Ascending aorta (tissue), 2 donors: ENCODE measurements at places on chromosomes 7 and 10.

GRCh38 chr10:110487411-110488331, 10.0 kb upstream of the DUSP5 start:
- no peak overlapping the region for H3K27ac ChIP-seq
- H3K4me3 ChIP-seq = no peak overlapping the region
- H3K4me1 ChIP-seq = no peaks in the 10 kb centered on the region
- no peaks in the 10 kb centered on the region for H3K36me3 ChIP-seq
- DNase-seq = no peak

DNA sequence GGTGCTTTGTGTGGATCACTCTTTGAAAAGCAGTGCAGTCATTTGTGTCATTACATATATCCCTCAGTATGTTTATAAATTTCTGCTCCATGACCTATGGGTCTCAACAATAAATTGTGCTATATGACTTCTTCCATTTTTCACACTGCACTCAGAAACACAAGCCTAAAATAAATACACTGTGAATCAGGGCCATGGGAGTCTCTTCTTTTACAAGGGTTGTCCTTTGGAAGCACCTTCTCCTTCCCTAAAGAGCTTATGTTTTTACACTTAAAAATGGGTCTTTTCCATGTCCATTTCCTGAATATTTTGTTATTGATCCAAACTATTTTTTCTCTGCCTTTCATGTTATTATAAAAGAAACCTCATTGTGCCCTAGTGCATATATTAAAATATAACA, 108.3 kb upstream of the MEOX2 start:
- no peak for DNase-seq
- H3K4me1 ChIP-seq = no peaks in the 10 kb centered on the region
- H3K36me3 ChIP-seq = no peaks in the 10 kb centered on the region
- H3K4me3 ChIP-seq = no peak overlapping the region

- no peaks in the 10 kb centered on the region for H3K27me3 ChIP-seq
- H3K4me3 ChIP-seq = peak overlapping the region; percentile 2
- H3K27ac ChIP-seq = peak overlapping the region; percentile 60
- DNase-seq = no peak
- H3K4me1 ChIP-seq = peaks cover 4% of the 10 kb centered on the region
Measured at GRCh38 chr10:109981650-109982049, 26.1 kb upstream of the ADD3 start.

DNA sequence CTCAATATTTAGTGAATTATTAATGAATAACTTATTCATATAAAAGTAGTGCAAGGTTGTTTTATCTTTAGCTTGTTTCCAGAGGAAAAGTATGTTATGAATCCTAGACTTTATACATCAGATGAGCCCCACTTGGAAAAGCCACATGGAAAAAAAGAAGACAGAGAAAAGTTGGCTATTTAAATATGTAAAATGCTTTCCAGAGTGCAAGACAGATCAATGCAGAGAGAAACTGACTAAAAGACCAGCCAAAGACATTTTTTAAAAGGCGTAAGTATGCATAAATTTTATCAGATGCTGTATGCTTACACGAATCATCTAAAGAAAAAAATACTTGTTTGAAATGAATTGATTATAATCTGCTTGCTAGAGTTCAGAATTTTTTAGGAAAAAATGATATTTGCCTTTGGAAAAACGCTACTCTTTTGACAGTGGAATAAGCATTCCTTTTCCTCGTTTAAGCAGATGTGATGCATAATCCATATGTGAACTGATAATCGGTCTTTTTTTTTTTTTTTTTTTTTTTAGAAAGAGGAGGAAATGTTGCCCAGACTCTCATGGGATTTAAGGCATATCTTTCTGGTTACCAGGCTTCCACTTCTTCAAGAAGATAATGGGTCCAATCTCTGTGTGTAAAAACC, 70.7 kb downstream of the RELN start:
- H3K4me1 ChIP-seq = no peaks in the 10 kb centered on the region
- no peaks in the 10 kb centered on the region for H3K36me3 ChIP-seq
- H3K4me3 ChIP-seq = no peak overlapping the region
- no peak overlapping the region for H3K27ac ChIP-seq
- no peaks in the 10 kb centered on the region for H3K27me3 ChIP-seq

- no peaks in the 10 kb centered on the region for H3K4me1 ChIP-seq
- no peaks in the 10 kb centered on the region for H3K36me3 ChIP-seq
- DNase-seq = no peak
Measured at GRCh38 chr7:159370-160270, 32.8 kb upstream of the FAM20C start.

- peaks cover 20% of the 10 kb centered on the region for H3K36me3 ChIP-seq
- no peak overlapping the region for H3K27ac ChIP-seq
- H3K4me1 ChIP-seq = no peaks in the 10 kb centered on the region
- DNase-seq = no peak
- H3K4me3 ChIP-seq = no peak overlapping the region
Measured at GRCh38 chr10:72890086-72890485, 3.5 kb upstream of the OIT3 start.

GRCh38 chr7:39952803-39953202, 2.7 kb downstream of the CDK13 start:
- peaks cover 9% of the 10 kb centered on the region for H3K4me1 ChIP-seq
- no peaks in the 10 kb centered on the region for H3K36me3 ChIP-seq
- H3K4me3 ChIP-seq = peak overlapping the region; percentile 100
- no peaks in the 10 kb centered on the region for H3K27me3 ChIP-seq
- no peak for DNase-seq

DNA sequence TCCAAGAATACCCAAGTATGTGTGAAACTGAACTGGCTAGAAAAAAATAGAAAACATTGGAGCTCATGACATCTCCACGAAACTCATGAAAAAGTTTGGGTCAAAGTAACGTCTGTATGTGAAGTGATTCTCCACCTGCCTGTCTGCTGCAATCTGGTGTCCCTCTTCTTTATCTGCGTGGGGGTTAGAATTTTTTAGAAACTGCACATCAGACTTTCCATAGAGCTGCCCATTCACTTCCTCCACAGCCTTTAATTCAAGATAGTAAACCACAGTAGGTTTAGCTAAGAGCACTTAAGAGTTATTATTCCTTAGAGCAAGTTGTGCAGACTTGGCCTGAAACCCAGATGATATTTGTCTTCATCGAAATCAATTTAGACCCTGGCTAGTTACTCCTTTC, 55.3 kb downstream of the SCIN start:
- no peak overlapping the region for H3K27ac ChIP-seq
- H3K27me3 ChIP-seq = no peaks in the 10 kb centered on the region
- no peak for DNase-seq
- H3K4me3 ChIP-seq = no peak overlapping the region

GRCh38 chr10:53479365-53479764, 706.8 kb upstream of the MBL2 start:
- DNase-seq = no peak
- H3K27me3 ChIP-seq = no peaks in the 10 kb centered on the region
- no peak overlapping the region for H3K27ac ChIP-seq
- H3K4me1 ChIP-seq = no peaks in the 10 kb centered on the region

DNA sequence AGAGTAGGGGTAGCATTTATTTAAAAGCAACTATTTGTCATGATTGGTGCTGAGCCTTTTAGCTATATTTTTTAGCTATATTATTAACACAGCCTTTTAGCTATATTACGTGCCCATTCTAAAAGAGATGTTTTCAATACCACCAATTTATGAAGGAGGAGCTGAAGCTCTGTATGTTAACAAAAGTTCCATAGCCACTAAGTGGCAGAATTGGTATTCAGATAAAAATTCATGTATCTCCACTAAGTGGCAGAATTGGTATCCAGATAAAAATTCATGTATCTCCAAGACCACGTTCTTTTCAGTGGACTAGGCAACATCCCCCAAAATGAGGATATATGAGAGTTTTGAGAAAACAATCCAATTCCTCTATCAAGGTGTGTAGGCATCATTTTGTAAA, 268.6 kb downstream of the HGF start:
- no peak for DNase-seq
- H3K27ac ChIP-seq = no peak overlapping the region
- H3K27me3 ChIP-seq = no peaks in the 10 kb centered on the region
- no peaks in the 10 kb centered on the region for H3K4me1 ChIP-seq

DNA sequence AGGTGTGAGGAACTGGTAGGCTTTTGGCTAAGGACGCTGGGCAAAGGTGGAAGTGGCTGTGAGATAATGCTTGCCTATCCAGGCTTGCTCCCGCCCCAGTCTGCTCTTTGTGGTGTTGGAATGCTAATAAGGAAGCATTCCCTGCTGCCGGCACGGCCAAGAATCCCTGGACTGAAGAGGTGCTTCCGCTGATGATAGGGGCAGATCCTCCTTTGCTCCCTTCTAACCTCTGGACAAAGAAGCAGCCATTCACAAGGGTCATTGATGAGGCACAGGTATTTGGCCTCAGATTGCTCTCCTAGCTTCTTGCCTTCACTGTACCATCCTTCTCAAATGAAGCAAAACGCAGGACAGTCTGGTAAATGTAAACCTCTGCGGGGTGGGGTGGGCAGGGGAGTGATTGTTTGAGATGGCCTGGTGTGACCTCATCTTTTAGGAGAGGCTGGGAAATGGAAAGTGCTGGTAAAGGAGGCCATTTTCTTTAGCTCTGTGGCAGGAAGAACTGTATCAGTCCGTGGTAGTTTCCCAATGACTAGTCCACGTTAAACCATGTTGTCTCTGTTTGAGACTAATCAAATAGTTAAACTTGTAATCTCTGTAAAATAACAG, 1.7 kb downstream of the PGAM1 start:
- no peak overlapping the region for H3K27ac ChIP-seq
- peak overlapping the region; percentile 97 for H3K4me3 ChIP-seq
- peaks cover 30% of the 10 kb centered on the region for H3K36me3 ChIP-seq
- DNase-seq = no peak
- H3K27me3 ChIP-seq = no peaks in the 10 kb centered on the region
- H3K4me1 ChIP-seq = peaks cover 9% of the 10 kb centered on the region

- H3K27me3 ChIP-seq = no peaks in the 10 kb centered on the region
- DNase-seq = no peak
- no peak overlapping the region for H3K4me3 ChIP-seq
- peaks cover 39% of the 10 kb centered on the region for H3K4me1 ChIP-seq
- H3K36me3 ChIP-seq = no peaks in the 10 kb centered on the region
Measured at GRCh38 chr10:124706462-124707143, 37.6 kb downstream of the FAM53B start.

DNA sequence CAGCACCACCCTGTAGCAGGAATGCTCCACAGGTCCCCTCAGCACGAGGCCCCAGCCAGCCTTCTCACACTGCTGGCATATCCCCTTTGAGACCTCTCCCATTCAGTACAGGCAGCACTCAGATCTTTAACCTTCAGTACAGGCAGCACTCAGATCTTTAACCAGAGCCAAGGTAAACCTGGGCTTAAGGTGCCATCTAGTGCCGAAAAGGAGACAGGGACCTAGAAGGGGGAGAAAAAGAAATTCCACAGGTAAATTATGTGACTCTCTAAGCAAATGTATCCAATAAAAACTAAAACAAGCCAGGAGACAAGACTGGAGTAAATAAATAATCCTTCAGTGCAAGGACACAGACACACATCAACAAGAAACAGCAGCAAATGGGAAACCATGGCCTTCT, 358.6 kb downstream of the PTPRN2 start:
- DNase-seq = no peak
- H3K27ac ChIP-seq = no peak overlapping the region
- no peaks in the 10 kb centered on the region for H3K36me3 ChIP-seq
- H3K27me3 ChIP-seq = no peaks in the 10 kb centered on the region

GRCh38 chr7:138316421-138317043, 143.5 kb upstream of the TRIM24 start:
- H3K36me3 ChIP-seq = no peaks in the 10 kb centered on the region
- no peak overlapping the region for H3K4me3 ChIP-seq
- no peak overlapping the region for H3K27ac ChIP-seq
- no peak for DNase-seq
- no peaks in the 10 kb centered on the region for H3K27me3 ChIP-seq

GRCh38 chr10:132443605-132443982, 46.6 kb downstream of the PWWP2B start:
- H3K4me3 ChIP-seq = no peak overlapping the region
- DNase-seq = no peak
- no peaks in the 10 kb centered on the region for H3K36me3 ChIP-seq

- no peaks in the 10 kb centered on the region for H3K4me1 ChIP-seq
- DNase-seq = no peak
- H3K27ac ChIP-seq = no peak overlapping the region
- H3K36me3 ChIP-seq = no peaks in the 10 kb centered on the region
- H3K27me3 ChIP-seq = no peaks in the 10 kb centered on the region
Measured at GRCh38 chr7:3598854-3599253, 297.8 kb downstream of the SDK1 start.

GRCh38 chr7:28748933-28749584, 209.1 kb downstream of the TRIL start:
- H3K4me1 ChIP-seq = no peaks in the 10 kb centered on the region
- H3K27me3 ChIP-seq = no peaks in the 10 kb centered on the region
- H3K4me3 ChIP-seq = no peak overlapping the region
- no peak overlapping the region for H3K27ac ChIP-seq
- DNase-seq = peak; percentile 67
- no peaks in the 10 kb centered on the region for H3K36me3 ChIP-seq

- H3K27ac ChIP-seq = no peak overlapping the region
- H3K27me3 ChIP-seq = no peaks in the 10 kb centered on the region
- DNase-seq = no peak
- no peak overlapping the region for H3K4me3 ChIP-seq
- no peaks in the 10 kb centered on the region for H3K36me3 ChIP-seq
Measured at GRCh38 chr10:79476645-79477044, 31.2 kb upstream of the ZCCHC24 start.

- H3K4me3 ChIP-seq = no peak overlapping the region
- H3K27ac ChIP-seq = no peak overlapping the region
Measured at GRCh38 chr7:111495173-111495810, 67.0 kb downstream of the IMMP2L start.

DNA sequence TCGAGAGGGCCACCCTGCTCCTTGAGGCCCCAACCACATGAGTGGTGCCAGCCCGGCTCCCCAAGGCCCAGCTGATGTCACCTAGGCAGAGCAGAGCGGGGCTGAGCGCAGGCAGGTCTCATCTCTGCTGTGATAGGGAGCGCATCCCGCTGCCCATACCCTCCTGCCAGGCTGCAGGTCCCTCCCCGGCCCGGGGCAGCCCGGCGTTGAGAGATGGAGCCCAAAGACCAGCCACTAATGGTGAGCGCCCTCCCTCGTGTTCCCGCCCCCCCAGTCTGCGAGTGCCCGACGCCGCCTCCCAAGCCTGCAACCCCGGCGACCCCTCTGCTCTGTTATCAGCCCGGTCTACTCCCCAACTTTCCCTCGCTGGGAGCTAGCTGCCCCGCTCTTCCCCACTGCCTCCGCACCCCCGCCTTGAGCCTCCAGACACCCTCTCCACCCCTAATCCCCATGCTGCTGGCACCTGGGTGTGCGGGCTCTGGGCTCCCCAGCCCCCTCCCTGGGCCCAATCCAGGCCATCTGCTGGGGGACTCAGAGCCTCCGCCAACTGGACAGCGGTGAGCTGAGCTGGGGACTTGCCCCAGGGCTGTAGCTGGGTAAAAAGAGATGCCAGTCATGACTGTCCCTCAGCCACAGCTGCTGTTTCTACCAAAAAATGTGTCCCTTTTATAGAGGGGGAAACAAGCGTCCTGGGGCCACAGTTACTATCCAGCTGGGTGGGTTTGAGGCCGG, 19.7 kb upstream of the CHST12 start:
- H3K4me3 ChIP-seq = no peak overlapping the region
- H3K27me3 ChIP-seq = no peaks in the 10 kb centered on the region
- DNase-seq = no peak
- no peak overlapping the region for H3K27ac ChIP-seq
- no peaks in the 10 kb centered on the region for H3K4me1 ChIP-seq

GRCh38 chr10:119340893-119341458, 133.6 kb downstream of the GRK5 start:
- no peak overlapping the region for H3K27ac ChIP-seq
- H3K4me1 ChIP-seq = no peaks in the 10 kb centered on the region
